Stimulated activated naive CD4-positive, alpha-beta T cell treated with Interleukin-2 at 50 U/mL for 16 hours (primary cell): ENCODE measurements at places on chromosomes 12 and 14.

DNA sequence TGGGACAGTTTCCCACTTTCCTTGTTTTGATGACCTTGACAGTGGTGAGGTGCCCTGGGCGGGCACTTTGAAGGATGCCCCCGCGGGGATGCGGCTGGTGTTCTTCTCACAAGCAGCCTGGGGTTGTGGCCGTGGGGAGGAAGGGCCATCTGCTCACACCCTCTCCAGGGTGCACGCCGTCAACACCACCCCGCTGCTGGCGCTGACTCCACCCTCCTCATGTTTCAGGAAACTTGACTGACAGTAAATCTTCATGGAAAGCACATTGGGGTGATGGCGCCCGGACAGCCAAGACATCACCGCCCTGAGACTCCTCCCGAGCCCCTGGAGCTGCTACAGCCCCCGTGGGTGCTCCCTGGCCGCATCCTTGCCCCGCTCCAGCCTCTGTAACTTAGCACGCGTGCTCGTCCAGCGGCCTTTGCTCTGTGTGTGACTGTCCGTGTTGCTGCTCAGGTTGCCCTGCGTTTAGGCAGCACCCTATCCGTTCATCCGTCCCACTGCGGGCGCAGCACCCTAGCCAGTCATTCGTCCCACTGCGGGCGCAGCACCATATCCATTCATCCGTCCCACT, 150.2 kb upstream of the C14orf180 start:
- no peak for DNase-seq

- no peak for DNase-seq
These were observed 4.3 kb downstream of the CRACR2A start for GRCh38 chr12:3748620-3749019.

GRCh38 chr14:61192989-61193388, 88.1 kb downstream of the TMEM30B start:
- no peak for DNase-seq

- no peak for DNase-seq
These were observed 169.1 kb upstream of the RMST start for GRCh38 chr12:97293541-97293940.

DNA sequence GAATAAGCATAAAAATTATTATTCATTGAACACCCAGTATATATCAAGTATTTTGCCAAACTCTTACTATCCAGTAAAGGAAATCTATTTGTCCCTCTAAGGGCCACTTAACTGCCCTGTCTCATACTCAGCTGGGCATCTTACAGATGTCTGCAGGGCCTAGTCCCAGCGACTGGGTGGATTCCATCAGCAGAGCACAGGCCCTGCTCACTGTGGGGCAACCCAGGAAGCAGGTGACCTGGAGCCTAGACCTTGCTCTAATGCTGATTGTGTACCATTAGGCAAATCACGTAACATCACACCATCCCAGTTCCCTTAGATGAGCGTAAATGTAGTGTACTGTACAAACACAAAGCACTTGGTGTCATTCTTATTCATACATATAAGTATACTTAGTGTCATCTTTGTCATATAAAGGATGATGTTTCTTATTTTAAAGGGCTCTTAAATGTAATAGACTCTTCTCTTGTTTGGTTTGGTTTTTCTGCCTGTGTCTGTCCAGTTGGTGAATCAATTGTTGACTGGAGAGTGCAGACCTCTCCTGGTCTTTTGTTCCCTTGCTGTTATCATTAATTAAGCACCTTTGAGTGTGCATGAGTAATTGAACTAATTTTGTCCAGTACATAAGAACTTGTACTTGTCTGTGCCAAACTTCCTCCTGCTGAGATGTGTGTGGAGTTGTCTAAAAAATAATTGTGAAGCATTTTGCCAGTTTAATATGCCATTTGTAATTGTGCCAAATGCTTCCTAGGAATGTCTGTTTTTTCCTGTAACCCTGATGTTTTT, 49.3 kb downstream of the RAB35 start:
- DNase-seq, result no peak

DNA sequence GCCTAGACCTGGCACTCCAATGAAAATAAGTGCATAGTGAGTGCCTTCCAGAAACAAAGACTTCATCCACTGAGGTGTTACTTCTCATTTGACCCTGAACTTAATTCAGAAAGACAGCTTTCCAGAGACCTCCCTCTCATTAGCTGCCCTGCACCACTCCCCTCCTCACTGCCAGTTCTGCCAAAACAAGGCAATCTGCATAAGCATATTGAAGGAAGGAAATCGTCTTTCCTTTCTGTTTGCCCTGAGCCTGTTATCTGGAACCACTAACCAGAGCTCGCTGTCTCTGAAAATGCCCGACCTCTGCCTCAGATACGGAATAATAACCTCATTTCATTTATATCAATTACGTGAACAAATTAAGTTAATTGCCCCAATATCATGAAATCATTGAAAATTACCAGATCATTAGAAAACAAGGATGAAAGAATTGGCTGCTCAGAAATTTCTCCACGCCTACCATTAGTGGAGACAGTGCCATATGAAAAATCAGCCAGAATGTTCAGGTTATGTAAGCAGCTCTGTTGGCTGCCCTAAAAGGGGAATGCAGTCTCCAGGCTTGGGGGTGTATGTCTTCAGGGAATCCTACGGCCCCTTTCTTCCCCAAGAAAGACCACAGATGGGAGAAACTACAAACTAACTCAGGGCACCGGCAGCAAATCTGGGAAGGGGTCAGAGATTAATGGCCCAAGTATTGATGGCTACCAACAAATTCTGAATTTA, 149.9 kb upstream of the FKBP4 start:
- no peak for DNase-seq

- no peak for DNase-seq
These were observed 75.7 kb downstream of the PITPNM2 start for GRCh38 chr12:123075087-123075645.

- no peak for DNase-seq
These were observed 831.5 kb downstream of the GALC start for GRCh38 chr14:87161502-87161901.

GRCh38 chr14:35940291-35940690, 114.2 kb downstream of the BRMS1L start:
- DNase-seq, result no peak

DNA sequence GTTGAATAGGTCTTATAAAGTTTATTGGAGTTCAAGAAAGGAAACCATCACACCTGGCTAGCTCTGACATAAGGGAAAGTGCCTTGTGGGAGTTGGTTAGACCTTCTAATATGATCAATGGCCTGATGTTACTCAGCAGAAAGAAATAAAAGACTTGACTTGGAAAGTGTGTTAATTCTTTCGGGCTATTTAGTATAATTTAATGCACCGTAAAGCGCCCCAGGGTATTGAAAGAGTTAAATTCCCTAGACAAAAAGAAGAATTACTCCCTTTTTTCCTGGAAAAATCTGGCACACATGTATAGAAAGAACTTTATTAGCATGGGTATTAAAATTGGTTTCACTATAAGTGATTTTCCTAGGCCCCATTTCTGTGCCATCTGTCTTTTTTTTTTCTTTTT, 1125.7 kb upstream of the FLRT2 start:
- no peak for DNase-seq

DNA sequence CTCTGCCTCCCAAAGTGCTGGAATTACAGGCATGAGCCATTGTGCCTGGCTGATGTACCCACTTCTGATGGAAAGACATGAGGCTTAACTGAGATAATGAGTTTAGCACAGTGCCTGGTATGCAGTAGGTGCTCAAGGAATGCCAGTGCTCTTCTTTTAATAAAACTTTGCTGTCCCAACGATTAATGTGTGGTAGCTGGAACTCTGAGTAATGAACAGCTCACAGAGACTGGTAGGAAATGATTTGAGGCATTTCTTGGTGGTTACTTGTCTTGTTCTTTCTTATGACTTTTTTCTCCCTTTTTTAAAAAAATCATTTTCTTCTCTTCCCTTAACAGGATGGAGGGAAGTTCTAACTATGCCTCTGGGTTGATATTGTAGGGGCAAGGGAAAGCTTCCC, 235.7 kb upstream of the PWP1 start:
- DNase-seq, result no peak

GRCh38 chr12:23949348-23950209, at the start of gene SOX5:
Gene SOX5, minus strand, starts transcription at chr12:23949670. Its CDS starts 69 bp downstream, at chr12:23949601.
- DNase-seq, result no peak

DNA sequence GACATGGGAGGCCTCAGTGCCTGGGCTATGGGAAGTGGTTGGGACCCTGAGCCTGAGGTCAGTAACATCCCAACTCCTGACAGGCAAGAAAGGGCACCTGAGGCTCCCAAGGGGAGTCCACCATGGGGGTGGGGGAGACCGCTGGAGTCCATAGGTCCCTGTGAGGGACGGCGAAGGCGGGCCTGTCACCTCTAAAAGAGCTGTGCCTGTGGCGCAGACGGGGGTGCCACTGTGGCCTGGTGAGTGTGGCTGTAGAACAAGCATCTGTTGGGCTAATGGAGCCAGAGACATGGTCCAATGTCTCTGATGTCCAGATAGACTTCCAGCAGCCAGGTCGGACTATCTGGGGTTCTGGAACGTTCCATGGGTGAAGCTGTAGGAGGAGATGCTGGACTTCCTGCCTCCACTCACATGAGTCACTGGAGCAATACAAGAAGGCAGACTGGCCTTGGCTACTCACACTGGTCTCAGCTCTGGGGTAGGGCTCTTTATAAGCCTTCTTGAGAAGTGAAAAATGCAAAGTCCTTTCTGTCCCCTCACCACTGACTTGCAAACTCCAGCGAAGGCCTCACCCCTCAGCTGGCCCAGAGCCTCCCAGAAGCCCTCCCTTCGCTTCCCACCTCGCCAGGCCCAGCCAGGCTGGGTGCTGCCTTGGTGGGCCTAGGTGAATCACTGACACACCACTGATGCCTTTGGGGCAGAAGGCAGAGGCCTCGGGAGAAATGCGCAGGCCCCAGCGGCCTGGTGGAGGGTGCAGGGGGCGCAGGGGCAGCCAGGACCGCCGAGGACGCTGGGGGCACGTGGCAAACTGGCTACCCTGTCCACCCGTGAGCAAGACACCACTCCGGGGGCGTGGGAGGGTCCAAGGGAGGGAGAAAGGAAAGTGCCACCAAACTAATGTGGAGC, 1.1 kb upstream of the TRAF3 start:
- no peak for DNase-seq
